DMS79 (cell line): ENCODE measurements at places on chromosomes 7 and 10.
A peak's percentile ranks its signal among the peaks of the same experiment; 100 is the strongest.

DNA sequence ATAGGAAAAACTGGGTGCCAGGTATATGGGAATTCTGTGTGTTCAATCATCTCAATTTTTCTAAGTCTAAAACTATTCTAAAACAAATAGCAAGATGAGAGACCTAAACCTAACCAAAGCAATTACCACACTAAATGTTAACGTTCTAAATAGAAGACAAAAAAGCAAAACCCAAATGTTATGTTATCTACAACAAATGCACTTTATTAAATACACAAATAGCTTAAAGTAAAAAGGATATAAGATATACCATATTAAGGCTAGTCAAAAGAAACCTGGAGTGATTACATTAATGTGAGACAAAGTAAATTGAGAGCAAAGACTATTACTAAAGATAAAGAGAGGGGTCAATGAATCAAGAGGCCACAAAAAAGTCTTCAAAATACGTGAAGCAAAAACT, 81.4 kb downstream of the LARP4B start:
- no peak for DNase-seq

- DNase-seq = no peak
Observed at GRCh38 chr10:34637418-34637911, 177.6 kb downstream of the PARD3 start.

- no peak for DNase-seq
Observed at GRCh38 chr7:43618073-43618472, 35.2 kb downstream of the STK17A start.

GRCh38 chr10:8449909-8450308, 395.4 kb downstream of the GATA3 start:
- no peak for DNase-seq

GRCh38 chr10:35533565-35533964, 71.6 kb upstream of the GJD4 start:
- DNase-seq = no peak

GRCh38 chr10:80281292-80281691, 8.2 kb downstream of the MAT1A start:
- no peak for DNase-seq

DNA sequence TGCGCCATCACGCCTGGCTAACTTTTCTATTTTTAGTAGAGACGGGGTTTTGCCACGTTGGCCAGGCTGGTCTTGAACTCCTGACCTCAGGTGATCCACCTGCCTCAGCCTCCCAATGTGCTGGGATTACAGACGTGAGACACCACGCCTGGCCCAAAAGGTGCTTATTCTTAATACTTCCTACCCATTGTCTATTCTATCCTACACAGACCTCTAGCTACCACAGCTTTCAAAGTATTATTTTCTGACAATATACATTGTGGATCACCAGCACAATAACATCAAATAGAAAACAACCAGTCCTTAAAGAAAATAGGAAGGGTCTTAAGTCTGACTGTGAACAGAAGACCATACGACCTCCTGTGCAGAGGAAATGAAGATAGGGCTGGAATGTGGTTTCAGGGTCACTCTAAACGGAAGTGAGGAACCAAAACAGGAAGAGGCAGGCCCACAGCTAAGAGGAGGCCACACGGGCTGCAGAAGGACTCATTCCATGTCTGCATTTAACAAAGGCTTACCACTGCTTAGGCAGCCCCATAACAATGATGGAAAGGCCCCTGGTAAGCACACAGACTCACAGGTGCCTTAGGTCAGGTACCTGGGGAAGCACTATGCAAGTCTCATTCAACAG, 115.2 kb downstream of the ZFAND4 start:
- no peak for DNase-seq

- no peak for DNase-seq
Observed at GRCh38 chr10:128708182-128708581, 582.0 kb upstream of the MKI67 start.

DNA sequence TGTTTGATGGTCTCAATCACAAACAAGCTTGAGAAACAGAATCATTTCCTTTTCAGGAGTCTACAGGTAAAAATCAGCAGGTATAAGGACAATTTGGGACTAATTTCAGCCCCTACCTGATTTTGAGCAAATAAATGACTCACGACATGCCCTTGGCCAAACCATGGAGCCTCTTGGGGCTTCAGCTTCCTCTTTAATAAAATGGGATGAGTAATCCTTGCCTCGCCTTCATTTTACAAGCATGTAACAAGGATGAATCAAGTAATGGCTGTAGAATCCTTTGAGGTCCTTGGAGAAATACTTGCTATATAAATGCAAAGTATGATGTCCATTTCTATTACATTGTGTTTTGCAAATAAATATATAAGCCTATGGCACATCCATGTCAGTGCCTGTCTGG, 212.8 kb upstream of the PODXL start:
- DNase-seq = no peak

- DNase-seq = no peak
Observed at GRCh38 chr7:90777465-90777864, 181.3 kb downstream of the CDK14 start.

GRCh38 chr7:12821746-12822145, 134.3 kb downstream of the ARL4A start:
- no peak for DNase-seq

GRCh38 chr7:133861876-133862275, 265.3 kb upstream of the LRGUK start:
- no peak for DNase-seq

GRCh38 chr10:1715821-1716220, 21.5 kb downstream of the ADARB2 start:
- no peak for DNase-seq

- DNase-seq = no peak
Observed at GRCh38 chr7:93799750-93800357, 90.7 kb downstream of the TFPI2 start.

DNA sequence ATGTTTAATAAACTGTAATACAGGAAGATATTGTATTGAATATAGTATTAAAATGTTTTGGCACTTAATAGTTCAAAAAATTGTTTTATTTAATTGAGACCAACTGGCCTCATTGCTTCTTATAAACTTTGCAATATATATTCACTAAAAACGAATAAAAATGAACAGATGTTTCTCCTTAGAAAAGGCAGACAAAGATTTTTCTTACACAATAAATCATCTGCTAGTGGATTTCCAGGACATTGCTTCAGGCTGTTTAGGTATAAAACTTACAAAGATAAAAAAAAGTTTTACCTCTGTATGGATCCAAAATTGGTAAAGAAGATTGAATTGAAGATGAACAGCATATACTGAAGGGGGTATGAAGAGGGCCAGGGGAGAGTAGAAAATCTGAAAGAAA, 143.6 kb downstream of the AGMO start:
- no peak for DNase-seq

DNA sequence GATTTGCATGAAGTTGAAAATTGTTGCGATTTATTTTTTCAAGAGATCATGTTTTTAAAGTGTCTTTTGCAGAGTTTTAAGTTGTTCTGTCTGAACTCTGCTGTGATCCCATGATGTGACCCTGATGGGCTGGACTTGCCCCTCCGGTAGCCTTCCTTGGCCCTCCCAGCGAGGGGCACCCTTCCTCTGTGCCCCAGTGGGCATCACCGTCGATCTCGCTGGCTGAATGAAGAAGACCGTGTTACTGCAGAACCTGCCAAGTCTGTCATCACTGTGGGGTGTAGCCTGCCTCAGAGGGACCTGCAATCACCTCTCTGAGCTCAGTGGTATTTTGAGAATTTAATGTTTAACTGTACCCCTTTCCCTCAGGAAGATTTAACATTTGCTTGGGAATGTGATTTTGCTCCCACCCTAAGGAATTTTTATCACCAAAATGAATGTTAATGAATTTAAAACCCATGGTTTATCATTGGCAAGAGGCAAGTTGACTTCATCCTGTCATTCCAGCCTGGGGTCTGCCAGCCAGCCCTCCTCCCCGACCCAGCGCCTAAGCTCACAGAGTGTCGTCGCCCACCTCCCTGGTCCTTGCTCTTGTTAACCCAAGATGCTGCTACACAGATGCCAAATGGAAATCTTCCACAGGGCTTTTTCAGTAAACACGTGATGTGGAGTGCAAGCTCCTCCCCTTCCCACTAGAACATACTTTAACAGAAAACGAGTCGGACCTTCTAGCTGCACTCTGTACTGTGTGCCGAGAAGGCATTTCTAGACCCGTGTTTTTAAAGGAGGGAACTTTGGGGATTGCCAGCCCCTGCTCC, 115.4 kb downstream of the NT5C2 start:
- no peak for DNase-seq

DNA sequence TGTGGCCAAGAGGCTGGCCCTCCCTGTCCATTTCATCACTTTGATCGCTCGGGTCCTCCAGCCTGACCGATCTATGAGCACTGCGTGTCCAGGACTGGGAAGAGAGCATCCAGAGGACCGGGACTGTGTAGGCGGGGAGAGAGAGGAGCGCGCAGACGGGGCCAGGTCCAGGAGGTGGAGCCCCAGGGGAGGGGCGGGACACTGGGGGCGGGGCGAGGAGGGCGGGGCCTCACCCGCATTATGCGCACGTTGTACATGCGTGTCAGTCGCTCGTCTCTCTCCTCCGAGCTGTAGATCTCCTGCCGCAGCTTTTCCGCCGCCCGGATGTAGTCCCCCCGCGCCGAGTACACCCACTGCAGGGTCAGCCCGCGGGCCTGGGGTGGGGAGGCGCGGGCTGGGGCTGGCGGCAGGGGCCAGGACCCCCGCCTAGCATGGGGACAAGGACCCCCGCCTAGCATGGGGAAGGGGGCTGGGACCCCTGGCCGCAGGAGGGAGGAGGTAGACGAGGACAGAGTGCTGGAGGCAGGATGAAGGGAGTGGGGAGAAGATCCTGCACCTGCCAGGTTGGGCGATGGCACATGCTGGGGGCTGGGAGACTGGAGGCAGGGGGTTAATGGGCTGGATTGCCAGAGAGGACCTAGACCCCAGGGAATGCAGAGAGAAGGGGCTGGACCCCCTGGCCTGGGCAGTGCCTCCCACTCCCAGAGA, 14.3 kb downstream of the MOSPD3 start:
- no peak for DNase-seq

DNA sequence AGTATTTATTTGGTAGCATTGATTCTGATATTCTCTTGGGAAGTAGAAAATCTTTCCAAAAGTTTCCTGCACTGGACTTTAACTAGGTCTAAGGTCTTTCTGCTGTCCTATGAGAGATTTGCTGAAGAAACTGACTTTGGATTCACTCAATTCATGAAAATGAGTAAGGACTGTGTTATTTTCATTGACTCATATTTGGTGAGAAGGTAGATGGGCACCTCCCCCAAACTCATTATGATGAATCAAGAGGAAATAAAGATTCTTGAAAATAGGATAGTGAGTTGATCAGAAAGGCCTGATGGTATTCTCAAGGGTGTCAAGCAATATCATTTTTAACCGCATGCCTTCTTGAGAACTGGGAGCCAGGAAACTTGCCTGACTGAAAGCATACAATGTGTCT, 110.3 kb downstream of the RNF133 start:
- no peak for DNase-seq

DNA sequence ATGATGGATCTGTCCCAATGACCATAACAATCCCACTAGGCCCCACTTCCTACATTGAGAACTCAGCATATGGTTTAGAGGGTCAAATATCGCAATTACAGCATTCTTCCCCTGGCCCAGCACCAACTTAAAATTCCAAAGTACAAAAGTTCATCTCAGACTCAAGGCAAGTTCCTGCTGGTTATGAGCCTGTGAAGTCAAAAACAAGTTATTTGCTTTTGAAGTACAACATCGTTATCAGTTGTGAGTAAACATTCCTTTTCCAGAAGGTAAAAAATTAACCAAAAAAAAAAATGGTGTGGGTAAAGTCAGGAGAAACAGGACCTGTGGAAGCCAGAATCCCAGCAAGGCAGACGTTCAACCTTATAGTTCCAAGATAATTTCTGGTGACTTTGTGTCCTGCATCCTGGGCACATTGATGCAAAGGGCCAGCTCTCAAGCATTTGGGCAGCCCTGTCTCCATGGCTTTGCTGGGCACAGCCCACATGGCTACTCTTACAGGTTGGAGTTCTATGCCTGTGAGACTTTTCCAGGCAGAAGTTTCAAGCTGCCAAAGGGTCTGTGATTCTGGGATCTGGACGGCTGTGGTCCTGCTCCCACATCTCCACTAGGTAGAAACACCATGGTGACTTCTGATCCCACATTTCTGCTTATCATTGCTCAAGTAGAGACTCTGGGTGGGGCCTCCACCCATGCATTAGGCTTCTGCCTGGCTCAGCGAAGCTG, 37.5 kb downstream of the AKR1C8 start:
- no peak for DNase-seq

DNA sequence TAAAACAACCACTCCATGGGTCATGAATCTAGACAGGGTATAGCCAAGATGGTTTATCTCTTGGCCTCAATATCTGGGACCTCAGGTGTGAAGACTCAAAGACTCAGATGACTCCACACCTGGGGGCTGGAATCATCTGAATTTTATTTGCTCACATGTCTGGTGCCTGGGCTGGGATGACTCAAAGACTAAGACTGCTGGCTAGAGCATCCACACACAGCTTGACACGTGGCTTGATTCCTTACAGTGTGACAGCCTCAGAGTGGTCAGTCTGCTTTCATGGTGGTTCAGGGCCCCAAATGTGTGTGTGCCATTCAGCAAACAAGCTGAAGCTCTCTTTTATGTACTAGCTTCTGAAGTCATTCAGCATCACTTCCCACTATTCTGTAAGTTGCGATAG, 333.7 kb downstream of the RNLS start:
- DNase-seq = no peak

- no peak for DNase-seq
Observed at GRCh38 chr10:94183666-94184264, 179.0 kb downstream of the NOC3L start.

DNA sequence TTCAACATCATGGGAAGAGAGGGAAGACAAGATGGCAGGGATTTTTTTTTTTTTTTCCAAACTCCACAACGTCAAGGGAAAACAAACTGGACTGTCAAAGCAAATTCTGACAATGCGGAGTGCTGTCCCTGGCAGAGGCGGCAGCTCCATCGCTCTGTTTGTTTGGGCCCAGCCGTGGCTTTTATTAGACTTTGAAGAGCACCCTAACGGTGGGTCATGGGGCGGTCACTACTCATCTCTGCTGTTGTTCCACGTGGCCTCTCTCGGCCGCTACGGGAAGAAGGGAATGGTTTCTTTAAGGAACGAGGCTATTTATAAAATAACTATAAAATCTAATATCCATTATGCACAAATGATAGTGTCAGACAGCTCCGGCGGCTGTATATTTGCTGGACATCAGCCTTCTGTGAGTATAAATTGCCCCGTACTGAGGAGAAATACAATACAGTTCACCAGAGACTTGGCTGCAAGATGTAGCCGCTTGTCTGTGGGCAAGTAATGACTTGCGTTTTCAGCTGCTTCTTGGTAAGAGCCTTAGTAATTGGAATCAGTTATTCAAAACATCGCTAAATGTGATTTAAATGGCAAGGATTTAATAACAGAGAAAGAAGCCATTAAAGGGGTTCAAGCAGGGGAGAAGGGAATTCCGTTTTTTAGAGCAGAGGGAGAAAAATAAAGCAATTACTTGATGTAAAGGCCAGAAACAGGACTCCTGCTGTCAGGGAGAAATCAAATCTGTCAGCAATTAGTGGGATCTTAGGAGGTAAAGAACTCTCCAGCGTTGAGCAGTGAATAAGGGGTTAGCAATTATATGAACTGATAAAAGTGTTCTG, 61.7 kb upstream of the RAB11FIP2 start:
- DNase-seq = peak; percentile 40

GRCh38 chr10:31421322-31421721, 102.3 kb downstream of the ZEB1 start:
- DNase-seq = no peak

- DNase-seq = no peak
Observed at GRCh38 chr10:105986912-105987635, 1177.4 kb downstream of the SORCS1 start.

- DNase-seq = no peak
Observed at GRCh38 chr7:6278749-6279310, 6.4 kb upstream of the CYTH3 start.

GRCh38 chr10:46220187-46220586, 66.6 kb upstream of the ANTXRL start:
- DNase-seq = no peak
